SW480 (cell line): ENCODE measurements at places on chromosomes 2 and 18.

- no peak for DNase-seq
Measured at GRCh38 chr18:63982361-63982760, 12.5 kb downstream of the SERPINB8 start.

DNA sequence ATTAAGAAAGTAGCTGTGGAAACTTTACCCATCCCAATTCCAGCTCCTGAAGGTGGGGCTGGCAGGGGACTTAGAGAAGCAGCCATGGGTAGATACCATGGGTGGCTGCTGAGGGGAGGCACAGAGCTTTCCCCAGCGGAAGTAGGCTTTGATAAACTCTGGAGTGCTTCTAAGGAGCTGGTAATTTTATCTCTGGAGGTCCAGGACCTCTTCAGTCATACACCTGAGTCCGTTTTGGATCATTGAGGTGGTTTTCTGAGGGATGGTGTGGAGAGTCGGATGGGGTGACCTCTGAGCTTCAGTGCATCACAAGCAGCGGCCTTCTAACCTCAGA lies 36.7 kb upstream of the BMP10 start:
- no peak for DNase-seq

DNA sequence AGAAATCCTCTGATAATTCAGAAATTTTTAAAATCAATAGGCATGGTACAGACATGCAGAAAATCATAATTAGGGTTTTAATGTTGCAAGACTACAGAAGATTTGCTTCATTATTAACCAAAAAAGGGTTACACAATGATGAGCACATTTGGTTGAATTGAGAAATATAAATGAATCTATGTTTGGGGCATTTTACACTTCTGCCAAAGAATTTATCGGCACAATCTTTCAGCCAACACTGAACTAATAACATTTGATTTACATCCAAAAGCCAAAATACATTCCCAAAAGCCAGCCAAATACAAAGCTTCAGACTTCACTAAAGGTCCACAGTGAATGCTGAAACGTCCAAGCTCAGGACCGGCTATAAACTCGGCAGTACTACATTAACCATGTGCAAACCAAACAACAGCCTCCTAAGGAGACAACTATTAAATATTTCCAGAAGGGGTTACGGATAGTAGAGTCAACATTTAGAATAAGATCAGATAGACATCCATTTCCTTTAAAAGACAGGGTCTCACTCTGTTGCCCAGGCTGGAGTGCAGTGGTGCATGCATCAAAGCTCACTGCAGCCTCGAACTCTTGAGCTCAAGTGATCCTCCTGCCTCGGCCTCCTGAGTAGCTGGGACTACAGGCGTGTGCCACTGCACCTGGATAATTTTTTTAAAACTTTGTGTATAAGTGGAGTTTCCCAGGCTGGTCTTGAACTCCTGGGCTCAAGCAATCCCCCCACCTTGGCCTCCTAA lies 29.4 kb downstream of the SPRED2 start:
- DNase-seq, result no peak

- DNase-seq, result no peak
Measured at GRCh38 chr2:162063899-162064298, 10.1 kb downstream of the DPP4 start.

- peak; percentile 36 for DNase-seq
Measured at GRCh38 chr18:34122724-34123334, 101.9 kb downstream of the NOL4 start.

DNA sequence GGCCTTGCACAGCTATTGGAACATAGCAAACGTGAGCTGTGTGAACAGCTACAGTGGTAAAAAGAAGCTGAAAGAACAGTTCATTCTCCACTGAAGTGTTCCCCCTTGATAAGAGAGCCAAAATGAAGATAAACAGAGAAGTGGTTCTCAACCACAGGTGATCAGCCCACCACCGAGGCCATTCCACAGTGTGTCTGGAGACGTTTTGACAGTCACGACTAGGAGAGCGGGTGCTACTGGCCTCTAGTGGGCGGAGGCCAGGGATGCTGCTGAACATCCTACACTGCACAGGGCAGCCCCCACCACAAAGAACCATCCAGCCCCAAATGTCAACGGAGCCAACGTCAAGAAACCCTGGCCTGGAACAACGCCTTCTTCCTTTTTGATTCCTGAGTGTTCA lies 38.4 kb downstream of the ADCY3 start:
- no peak for DNase-seq

DNA sequence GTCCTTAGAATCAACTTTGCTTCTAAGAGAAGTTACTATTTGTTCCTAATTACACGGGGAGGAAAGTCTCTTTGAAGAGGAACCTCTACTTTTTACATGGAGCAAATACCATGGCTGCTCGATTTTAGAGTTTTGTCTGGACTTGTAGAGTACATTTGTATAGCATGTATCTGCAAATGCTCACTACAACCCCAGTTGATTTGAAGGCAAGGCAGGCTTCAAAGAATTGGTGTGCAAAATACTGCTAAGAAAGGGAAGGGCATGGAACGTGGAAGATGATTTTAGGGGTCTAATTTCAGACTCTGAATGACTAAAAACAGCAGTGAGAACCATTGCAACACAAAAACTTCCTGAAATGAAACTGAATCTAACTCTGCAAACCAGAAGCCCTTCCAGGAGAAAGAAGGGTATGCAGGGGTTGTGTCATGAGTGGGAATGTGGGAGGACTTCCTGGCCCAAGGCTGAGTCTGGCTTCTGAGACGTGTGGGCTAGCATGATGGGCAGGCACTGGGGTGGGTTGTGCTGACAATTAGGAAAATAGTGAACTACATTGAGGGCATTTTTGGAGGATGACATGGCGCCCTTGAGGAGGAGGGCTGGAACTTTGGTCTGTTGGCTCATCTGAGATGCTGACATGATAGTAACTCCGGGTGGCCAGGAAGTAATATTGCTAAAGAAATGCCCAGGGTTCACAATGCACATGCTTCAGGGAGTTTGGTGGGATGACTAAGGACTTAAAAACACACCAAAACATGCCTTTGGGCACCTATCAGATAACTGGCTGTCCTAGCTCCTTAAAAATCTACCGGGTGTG lies 18.9 kb upstream of the IL1R2 start:
- no peak for DNase-seq
